ENCODE measurements at places on chromosomes 1 and 21. TPM values are rescaled to one million over a fixed set of nuclear protein-coding genes. Genes with fewer than 3 reads are reported as not detected.

GRCh38 chr1:160726498-160727315 is 12.3 kb upstream of the SLAMF7 start:
- no peak for DNase-seq

GRCh38 chr1:230012741-230013140 is 54.3 kb upstream of the GALNT2 start:
- DNase-seq = no peak

DNA sequence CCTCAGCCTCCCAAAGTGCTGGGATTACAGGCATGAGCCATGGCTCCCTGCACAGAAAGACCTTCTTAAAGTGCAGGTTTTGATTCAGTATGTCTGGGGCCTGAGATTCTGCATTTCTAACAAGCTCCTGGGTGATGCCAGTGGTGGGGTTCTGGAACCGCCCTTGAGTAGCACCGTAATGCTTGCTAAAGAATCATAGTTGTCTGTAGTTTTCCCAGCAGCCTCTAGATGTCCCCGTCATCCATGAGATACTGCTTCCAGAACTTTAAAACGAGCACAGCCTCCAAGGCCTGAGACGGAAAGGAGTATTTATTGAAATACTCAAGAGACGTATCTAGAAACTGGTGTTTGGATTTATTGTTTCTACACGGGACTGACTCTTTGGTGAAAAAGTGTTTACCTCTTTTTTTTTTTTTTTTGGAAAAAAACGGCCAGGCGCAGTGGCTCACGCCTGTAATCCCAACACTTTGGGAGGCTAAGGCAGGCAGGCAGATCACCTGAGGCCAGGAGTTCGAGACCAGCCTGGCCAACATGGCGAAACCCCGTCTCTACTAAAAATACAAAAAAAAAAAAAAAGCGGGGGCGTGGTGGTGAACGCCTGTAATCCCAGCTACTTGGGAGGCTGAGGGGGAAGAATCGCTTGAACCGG is 2.6 kb upstream of the TOR3A start:
- DNase-seq = peak; percentile 64

DNA sequence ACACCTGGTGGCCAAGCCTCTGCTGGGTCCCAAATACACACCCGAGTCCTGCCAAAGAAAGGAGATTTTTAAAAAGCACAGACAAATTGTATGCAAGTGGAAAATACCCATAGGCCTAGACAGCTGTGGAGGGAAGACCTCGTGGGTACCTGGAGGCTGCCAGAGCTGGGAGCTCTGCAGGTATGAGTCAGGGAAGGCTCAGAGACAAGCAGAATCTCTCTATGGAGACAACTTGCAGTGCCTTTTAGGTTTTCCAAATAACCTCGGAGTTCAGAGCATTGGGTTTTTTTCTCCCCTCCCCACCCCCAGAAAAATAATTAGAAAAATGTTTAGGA is 127.7 kb downstream of the EDEM3 start:
- no peak for DNase-seq

DNA sequence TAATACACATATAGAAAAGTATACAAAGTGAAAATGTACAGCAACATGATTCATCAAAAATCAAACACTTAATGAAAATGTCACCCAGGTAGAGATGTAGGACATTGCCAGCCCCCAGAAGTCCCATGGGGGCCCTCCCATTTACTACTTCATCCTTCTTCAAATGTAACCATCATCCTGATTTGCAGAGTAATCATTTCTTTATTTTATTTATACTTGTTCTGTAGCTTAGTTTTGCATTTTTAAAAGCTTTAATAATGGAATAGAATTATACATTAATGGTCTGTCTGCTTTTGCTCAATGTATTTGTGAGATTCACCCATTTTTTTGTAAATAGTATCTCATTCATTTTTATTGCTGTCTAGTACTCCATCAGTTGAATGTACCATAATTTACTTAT is 96.8 kb upstream of the CD55 start:
- no peak for DNase-seq

- no peak for DNase-seq
Measured at GRCh38 chr1:32150847-32151246, 28.6 kb upstream of the TXLNA start.

DNA sequence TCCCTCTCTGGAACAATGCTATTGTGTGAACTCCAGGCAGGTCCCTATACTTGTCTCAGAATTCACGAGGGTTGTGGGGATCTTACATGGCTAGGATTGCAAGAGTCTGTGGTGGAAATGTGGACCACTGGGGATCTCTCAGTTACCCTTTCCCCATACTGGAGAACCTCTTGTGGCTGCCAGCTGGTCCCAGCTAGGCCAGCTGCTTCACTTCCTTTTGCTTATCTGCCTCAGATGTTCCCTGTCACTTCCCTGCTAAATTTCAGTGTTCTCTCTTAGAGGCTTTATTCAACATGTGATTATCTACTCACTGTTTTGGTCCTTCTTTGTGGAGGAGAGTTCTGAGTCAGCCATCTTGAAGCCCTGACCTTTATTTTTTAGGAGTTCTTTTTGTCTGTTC is 75.9 kb upstream of the SAMD13 start:
- DNase-seq = no peak

DNA sequence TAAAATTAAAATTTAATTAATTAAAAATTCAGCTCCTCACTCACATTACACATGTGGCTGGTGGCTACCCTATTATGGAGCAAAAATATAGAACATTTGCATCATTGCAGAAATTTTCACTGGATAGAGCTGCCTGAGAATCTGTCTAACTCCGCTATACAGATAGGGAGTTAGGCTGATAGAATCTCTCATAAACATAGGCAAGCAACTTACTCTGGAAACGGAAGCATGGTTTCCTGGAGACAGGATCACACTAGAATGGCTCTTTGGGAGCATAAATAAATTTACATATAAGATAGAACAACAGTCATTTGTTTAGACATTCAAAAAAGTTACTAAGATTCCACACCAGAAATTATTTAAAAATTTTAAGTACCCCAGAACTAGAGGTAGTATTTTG is 12.2 kb upstream of the LAMC2 start:
- no peak for DNase-seq

GRCh38 chr1:107379826-107380225 is 239.0 kb downstream of the NTNG1 start:
- DNase-seq = no peak

DNA sequence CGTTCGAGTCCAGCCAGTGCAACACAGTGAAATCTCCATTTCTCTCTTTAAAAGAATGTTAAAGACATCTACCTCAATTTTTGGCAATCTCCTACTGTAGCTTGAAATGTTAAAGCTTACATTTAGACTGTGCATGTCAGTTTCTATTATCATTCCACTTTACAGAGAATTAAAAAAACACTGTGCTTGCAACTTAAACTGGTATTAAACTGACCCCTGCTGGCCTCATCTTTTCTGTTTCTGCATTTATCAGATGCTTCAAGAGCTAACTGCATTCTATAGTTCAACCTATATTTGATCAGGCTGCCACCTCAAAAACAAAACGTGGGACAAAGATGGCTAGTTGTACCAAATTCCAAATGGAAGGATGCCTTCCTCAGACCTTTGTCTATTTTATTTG is 226.5 kb downstream of the SMYD3 start:
- peak; percentile 22 for DNase-seq

GRCh38 chr1:58572690-58573089 is 4.4 kb downstream of the TACSTD2 start:
- no peak for DNase-seq

DNA sequence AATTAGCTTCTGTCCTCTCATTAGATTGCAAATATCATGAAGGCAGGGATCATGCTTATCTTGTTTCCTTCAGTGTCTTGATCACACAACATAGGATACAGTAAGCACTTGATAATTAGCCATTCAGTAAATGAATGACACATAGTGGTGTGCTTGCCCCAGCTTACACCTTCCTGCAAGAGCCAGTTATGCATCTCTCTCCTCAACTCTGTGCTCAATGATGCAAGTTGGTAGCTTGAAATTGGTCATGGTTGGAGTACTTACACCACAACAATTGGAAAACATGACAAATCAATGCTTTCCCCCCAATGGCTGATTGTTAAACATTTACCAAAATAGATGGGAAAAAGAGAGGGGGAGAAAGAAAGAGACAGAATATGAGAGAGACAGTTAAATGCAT is 129.2 kb downstream of the NUF2 start:
- DNase-seq = no peak

DNA sequence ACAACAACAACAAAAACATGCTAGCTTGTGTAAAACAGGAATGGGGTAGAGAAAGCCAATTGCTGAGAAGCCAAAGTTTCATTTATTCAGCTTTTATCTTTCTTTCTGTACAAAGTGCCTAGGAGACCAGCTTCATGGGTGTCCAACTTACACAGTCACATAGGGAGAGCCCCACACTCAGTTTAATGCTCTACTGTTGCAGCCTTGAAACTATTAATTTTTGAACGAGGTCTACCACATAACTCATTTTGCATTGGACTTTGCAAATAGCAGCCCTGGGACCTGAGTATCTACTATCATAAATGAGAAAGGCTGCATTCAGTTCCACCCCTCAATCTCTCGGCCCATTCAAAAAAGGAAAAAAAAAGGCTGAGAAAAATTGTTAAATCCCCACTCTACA is 98.8 kb downstream of the ZNF644 start:
- DNase-seq = no peak

- DNase-seq = no peak
Measured at GRCh38 chr21:40680311-40680710, 166.6 kb downstream of the DSCAM start.

GRCh38 chr1:220378571-220379302 is 106.5 kb upstream of the RAB3GAP2 start:
- DNase-seq = no peak

DNA sequence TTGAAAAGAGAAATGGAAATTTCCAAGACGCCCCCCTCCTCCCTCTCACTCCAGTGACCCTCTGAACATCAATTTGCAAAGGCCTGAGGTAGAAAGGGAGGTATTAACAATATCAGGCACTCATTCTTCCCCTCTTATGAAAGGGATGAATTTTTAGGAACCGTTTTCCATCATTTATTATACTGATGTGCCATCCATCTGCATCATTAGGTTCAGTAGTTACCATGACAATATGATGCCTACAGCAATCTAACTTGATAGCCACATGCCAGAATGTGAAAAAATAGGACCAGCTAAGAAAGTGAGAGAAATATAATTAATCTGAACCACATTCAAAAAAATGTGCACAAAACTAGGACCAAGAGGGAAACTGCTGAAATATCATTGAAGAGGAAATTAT is 40.9 kb downstream of the SEC16B start:
- no peak for DNase-seq

DNA sequence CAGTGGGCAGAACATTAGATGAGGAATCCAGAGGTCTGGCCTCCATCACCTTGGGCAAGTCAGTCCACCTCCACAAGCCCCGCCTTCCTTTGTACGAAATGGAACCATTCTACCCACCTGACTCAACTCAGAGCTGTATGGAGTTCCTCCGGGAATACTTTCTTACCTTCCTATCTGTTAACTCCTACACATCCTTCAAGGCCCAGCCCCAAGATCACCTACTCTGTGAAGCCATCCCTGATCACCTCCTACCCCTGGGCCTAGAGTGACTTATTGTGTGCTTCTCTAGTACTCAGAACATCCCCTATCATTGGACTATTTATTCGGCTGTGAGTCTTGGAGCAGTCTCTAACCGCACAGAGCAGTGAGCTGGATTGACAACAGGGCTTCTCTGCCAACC is 66.7 kb downstream of the GLIS1 start:
- no peak for DNase-seq

GRCh38 chr1:219114014-219114413 is 59.7 kb upstream of the LYPLAL1 start:
- no peak for DNase-seq

GRCh38 chr1:6208723-6209660 is 3.1 kb downstream of the RNF207 start:
- peak; percentile 65 for DNase-seq

DNA sequence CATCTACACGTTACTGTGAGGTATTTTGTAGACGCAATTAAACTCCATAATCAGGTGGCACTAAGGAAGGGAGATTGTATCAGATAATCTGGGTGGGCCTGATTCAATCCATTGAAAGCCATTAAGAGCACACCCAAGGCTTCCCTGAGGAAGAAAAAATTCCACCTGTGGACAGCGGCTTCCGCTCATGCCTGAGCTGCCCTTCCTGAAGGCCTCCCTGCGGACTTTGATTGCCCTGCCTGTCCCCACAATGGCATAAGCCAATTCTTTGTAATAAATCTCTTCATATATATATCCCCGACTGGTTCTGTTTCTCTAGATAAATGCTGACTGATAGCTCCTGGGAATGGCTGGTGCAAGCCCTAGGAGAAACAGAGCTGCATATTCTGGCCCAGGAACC is 138.3 kb downstream of the TGFBR3 start:
- no peak for DNase-seq

CYYR1 gene
- 16.7 TPM for polyA plus RNA-seq

ASCL5 gene
- 0.70 TPM for polyA plus RNA-seq

LPAR3 gene
- polyA plus RNA-seq = 0.12 TPM

HNRNPCL2 gene
- polyA plus RNA-seq = 0.18 TPM

EVA1C gene
- polyA plus RNA-seq = 2.1 TPM

FALEC gene
- 1.9 TPM for polyA plus RNA-seq
